Stimulated activated CD4-positive, alpha-beta T cell treated with anti-CD3 and anti-CD28 coated beads, Interleukin-2, amount 100 ng/mL, for 4 hours (primary cell): ENCODE measurements at places on chromosomes 5 and 9.

GRCh38 chr5:81609810-81610375, 141.0 kb downstream of the SSBP2 start:
- no peak for DNase-seq

DNA sequence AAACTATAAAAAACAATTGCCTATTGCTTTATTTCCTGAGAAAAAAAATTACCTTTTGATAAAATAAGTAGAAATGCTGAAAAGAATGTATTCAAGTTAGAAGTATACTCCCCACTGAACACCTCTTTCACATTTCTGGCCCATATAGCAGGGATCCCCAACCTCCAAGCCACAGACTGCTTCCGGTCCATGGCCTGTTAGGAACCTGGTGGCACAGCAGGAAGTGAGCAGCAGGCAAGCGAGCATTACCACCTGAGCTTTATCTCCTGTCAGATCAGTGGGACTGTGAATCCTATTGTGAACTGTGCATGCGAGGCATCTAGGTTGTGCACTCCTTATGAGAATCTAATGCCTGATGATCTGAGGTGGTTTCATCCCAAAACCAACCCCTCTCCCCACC, 563.9 kb downstream of the RAB3C start:
- no peak for DNase-seq

DNA sequence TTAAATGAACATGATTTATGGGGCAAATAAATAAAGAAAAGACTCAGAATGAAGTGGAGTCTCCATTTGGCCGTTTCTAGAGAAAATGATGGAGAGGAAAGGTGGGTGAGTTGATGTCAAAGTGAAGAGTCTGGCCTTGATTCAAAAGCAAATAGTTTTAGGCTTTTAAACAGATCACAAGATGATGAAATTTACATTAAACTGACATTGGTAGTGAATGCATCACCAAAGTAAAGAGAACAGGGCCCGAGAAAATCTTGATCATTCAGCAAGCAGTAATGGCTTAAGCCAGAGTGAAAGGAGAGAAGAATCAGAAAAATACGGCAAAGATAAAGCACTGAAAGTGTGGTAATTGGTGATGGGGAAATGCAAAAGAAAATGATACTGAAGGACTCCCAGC, 460.0 kb upstream of the SGCD start:
- DNase-seq: no peak

- DNase-seq: no peak
Observed at GRCh38 chr9:70105147-70105546, 61.5 kb downstream of the MAMDC2 start.

DNA sequence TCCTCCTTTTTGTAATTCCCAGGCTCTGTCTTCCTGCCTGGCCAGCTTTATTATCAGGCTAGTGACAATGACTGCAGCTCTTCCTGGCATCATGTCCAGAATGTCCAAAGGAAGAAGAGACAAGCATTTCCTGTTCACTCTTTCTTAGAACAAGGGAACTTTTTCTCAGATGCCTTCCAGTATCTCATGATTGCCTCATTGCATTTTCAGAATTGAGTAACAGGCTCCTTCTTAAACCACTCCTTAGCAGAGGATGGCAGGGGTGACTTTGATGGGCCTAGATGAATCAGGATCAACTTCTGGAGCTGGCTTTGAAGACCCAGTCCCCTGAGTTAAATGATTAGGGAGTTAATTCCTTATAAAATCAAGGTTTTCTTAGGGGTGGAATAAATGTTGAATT, 92.9 kb upstream of the RASGRF2 start:
- no peak for DNase-seq

DNA sequence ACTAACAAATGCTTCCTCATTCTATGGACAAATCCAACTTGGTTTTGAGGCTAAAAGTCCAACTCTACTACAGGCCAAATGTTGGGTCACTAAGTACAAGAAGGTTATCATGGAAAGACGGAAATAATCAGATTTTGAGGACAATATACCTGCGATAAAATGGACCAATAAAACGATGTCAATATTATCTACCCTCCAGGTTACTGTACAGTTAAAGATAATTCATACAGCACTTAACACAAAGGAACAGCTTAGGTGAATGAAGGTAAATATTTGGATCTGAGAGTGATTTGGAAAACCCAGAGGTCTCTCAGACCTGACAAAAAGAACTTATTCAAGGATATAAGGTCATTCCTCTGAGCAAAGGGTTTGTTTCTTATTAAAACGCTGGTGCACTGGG, 329.5 kb upstream of the PUM3 start:
- no peak for DNase-seq

- no peak for DNase-seq
Observed at GRCh38 chr5:565782-566440, 41.7 kb upstream of the SLC9A3 start.
